HS-5 (cell line): ENCODE measurements at places on chromosomes 1 and 21.

DNA sequence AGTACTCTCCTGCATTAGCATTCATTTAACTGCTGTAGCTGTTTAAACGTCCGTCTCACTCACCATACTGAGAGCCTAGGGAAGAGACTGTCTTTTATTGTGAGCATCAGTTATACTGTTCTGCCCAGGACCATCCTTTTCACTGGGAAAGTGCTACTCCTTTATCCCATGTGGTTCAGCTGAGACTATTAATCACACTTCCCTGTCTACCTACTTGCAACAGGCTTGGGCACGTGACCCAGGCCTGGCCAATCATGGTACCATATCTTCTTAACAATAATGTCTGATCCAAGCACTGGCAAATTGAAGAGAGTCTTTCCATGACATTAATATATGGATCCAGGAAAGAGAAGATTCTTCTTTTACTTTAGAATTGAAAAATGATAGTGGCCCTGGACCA lies 108.1 kb downstream of the TM2D1 start:
- no peak for DNase-seq

DNA sequence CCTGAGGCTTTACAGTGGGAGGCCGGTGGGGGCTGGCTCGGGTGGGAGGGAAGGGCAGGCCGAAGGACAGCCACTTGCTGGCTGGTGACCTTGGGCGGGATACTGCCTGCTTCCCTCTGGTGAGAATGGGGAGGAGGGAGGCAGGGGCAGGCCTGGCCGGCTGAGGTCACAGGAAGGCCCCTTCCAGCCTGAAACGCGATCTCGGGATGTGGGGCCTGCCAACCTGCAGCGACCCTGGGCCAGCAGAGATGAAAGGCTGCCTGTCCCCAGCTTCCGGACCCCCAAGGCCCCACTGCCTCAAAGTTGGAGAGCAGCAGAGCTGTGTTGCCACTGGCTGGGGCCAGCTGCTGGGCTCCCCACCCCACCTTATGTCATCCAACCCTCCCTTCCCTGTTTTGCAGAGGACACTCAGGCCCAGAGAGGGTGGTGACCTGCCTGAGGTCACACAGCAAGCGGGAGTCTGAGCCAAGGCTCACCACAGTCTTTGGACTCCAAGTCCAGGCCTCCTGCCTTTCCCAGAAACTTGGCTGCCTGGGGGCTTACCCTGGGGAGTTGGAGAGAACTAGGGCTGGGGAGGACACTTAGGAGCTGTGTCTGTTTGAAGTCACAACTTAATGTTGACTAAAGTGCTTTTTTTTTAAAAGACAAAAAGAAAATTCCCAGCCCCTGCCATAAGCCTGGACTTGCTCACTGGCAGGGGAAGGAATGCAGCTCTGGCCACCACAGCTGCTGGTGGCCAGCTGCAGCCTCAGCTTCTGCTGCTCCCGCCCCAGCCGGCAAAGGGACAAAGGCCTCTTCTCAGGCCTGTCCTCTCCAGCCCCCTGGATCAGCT lies 14.8 kb upstream of the WASF2 start:
- DNase-seq = no peak

- no peak for DNase-seq
Measured at GRCh38 chr1:58469016-58469415, 77.5 kb downstream of the OMA1 start.

DNA sequence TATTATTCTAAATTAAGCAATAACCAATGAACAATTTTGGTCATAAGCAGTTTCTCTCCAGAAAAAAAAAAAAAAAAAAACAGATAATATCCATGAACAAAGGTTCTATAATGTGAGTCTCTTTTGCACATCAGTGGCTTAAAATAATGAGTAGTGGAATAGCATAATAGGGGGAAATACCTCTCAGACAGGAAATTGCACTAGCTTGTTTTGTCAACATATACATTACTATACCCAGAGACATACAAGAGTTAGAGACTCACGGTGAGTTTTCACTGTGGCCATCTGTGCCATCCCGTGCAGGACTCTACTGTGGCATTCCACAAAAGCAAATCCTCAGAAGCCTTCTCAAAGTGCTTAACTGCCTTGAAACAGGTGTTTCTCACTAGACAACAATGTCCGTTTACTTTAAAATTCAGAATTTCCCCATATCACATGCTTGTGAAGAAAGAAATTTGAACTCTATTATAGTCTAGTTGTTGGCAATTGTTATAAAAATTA lies 697.9 kb downstream of the USP25 start:
- no peak for DNase-seq

GRCh38 chr1:67264899-67265298 lies 42.8 kb upstream of the IL12RB2 start:
- DNase-seq = no peak

DNA sequence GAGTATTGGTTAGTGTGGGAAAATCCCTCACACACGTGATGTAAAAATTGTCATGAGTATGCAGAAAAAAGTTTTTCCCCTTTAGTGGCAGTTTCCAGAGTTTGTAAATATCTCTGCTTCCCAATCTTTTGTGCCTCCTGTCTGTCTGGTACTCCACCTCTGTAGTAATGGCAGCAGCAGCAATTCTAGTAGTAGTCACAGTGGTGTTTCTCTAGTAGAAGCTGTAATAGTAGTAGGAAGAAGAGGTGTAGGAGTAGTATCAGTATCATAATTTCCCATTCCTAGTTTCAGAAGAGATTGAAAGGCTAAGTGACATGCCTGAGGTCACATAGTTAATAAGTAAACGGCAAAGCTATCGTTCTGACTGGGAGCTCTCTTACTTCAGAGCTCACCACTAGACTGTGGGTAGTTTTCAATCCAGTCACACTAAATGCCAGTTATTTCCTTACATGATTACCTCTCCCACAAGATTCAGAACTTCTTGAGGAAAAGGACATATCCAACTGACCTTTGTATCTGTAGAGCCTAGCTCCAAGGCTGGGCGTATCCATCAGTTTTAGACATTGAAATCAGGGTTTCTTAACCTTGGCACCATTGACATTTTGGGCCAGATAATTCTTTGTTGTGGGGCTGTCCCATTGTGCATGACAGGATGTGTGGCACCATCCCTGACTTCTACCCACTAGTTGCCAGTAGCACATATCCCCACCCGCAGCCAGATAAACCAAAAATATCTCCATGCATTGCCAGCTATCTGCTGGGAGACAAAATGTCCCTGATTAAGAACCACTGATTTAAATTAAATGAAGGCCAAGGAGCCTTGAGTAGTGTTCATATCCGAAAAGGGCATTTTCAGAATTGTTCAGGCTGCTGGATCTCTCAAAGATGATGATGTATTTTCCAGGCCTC lies 135.9 kb downstream of the FGGY start:
- DNase-seq = no peak

- no peak for DNase-seq
Measured at GRCh38 chr1:67793562-67793961, 39.7 kb downstream of the GNG12 start.

DNA sequence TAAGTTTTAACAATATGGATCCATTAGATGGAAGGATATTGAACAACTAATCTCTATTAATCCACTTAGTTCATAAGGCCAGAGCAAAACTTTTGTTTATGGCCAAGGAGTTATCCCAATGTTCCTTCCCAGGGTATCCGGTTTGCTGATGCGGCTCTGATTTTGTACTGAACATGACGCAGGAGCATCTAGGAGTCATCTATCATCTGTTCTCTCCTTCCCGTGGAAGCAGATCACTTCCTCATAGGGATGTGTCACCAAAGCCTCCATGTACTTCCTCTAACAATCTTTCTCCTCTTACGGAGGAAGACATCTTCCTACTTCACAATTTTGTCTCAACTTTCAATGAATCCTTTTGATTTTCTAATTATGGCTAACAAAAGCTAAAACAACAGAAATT lies 206.6 kb downstream of the APP start:
- DNase-seq = no peak

DNA sequence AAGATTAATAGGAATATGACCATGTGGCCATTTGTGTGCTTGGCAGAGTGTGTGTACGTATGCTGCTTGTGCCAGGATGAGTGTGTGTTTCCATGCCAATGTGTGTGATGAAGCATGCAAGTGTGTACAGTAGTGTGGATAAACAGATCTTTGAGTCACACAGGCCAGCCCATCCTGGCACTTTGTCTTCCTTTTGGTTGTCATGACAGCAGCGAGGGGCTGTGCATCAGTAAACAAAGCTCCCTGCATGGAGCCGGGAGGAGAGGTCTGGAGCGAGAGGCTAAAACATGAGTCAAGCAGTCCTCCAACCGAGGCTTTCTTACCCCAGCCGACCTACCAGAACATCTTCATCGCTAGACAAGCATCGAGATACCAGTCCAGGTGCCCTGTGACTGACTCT lies 221.2 kb downstream of the CACNA1E start:
- DNase-seq = no peak

GRCh38 chr1:160438935-160439334 lies 38.6 kb downstream of the VANGL2 start:
- DNase-seq = no peak

GRCh38 chr1:153353226-153353947 lies 4.3 kb upstream of the S100A9 start:
- DNase-seq = no peak

DNA sequence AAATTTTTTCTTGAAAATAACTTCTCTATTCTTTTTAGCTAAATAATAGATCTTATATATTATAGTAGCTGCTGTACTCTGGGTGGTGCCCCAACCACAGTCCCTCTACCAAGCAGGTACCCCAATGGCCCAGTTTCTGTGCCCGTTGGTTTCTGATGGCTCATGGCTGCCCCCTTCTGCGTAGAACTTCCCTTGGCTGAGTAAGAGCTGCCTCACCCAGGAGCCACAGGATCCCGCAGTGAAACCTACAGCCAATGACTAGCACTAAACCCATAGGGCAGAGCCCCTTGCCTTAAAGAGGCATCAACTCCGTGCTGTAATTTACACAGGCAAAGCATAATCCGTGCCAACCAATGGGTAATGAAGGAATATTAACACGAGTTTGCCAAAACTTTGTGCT lies 247.5 kb downstream of the USH2A start:
- DNase-seq = no peak

DNA sequence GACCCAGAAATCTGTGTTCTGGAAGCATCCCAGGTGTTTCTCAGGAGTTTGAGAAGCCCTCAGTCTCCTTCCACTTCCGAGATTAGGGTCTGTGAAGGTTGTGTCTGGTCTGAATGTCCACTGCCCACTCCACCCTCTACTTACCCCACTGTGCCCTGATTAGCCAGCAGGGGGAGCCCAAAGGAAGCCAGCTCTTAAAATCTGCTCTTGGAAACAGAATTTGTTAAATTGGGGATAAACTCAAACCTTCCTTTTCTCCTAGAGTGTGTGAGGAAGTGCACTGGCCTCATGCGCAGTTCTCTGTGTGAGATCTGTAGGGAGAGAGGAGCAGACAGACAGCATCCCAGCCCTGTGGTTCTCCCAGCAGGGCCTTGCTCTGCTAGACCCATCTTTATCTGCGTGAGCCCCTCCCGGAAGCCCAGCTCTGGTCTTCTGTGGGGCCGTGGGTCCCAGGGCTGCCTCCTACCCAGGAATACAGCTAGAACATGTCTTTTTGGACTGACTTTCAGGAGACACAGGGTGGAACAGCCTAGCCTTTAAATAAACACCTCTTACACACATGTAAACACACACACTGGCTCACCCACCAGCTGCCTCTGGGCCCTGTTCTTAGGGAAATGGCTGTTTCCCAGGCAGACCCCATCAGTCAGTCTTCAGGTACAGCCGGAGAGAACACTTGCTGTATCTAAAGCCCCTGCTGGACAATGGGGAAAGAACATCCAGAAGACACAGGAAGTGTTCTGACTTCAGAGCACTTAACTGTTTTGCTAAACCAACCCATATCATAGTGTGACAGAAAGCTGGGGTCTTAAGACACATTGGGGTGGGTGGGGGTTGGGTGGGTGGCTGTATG lies 52.2 kb downstream of the SMYD2 start:
- peak; percentile 29 for DNase-seq

GRCh38 chr1:227766015-227766634 lies 30.9 kb downstream of the SNAP47 start:
- DNase-seq = no peak

DNA sequence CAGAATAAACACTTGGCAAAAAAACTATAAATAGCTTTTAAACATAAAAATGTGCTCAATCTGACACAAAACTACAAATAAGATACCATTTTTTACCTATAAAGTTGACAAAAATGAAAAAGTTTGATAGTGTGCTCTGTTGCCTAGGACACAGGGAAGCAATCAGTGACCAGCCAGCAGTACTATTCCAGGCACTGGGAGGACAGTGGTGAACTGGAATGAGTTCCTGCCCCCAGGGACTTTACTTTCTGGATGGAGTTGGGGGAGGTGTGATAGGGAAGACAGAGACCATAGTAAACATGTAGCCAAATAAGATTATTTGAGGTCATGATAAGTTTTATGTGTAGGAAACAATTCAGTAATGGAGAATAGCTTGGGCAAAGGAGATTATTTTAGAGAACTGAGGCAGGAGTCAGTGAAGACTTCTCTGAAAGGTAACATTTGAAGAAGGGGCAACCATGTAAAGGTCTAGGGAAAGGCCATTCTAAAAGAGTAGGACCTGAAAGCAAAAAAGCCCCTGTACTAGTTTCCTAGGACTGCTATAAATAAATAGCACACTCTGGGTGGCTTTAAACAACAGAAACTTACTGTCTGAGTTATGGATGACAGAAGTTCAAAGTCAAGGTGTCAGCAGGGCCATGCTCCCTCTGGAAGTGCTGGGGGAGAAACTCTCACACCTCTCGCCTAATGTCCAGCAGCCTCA lies 42.0 kb downstream of the EEIG2 start:
- DNase-seq = no peak

GRCh38 chr1:1040004-1040991 lies 20.4 kb downstream of the AGRN start:
- DNase-seq = no peak

DNA sequence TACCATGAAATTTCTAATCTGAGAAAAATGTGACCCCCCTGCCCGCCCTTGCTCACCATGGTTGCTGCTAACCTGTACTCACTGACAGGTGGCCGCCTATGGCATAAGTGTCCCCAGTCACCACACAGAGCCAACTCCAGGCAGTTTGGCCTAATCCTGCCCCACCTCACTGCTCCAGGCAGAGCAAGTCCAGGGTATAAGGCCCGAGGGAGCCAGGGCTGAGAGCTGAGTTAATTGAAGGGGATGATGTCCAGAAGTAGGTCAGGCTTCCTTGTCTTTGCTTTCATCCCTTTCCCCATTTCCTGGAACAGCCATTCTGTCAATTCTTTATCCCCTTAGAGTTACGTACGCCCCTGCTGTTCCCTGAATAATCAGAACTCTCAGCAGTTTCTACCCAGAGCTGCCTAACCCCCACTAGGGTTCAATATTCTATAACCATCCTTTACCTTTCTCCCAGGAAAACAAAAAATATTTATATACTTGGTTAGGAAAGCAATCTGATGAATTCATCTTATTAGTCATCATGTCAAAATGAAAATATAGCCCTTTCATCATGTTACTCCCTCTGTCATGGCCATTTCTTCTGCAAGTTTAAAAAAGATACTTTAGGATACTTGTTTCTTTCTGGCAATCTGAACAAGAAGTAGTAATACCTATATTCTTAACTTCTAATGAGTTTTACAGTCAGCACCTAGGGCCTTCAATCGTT lies 29.4 kb upstream of the CD101 start:
- DNase-seq = no peak
